ENCODE measurements at places on chromosomes 1 and 21. TPM values are rescaled to one million over a fixed set of nuclear protein-coding genes. Genes with fewer than 3 reads are reported as not detected.

- no peak overlapping the region for H3K27ac ChIP-seq
- DNase-seq: peak; percentile 65
- peaks cover 3% of the 10 kb centered on the region for H3K36me3 ChIP-seq
- no peaks in the 10 kb centered on the region for H3K27me3 ChIP-seq
- no peak overlapping the region for H3K4me3 ChIP-seq
- no peaks in the 10 kb centered on the region for H3K4me1 ChIP-seq
Measured at GRCh38 chr1:8987881-8988617, 38.2 kb downstream of the SLC2A7 start.

The PAPPA2 gene
- 0.05 TPM for total RNA-seq

DNA sequence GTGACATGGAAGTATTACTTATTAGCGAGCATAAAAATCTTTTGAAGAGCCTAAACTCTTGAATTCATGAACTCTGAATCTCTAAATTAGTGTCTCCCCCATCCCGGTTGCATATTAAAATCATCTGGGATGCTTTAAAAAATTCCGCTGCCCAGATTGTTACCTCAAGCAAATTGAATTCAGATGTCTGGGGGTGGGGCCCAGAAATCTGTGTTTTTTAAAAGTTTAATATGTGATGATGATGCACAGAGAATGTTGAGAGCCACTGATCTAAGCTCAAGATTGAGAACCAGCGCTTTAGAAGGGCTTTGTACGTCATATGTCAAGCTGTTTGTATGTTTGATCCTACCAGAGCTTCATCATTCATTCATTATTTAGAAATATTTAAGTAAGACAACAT, 446.8 kb downstream of the NUF2 start:
- H3K36me3 ChIP-seq: no peaks in the 10 kb centered on the region
- no peak overlapping the region for H3K27ac ChIP-seq
- H3K4me1 ChIP-seq: no peaks in the 10 kb centered on the region

The TPM3 gene
- 564 TPM for total RNA-seq

DNA sequence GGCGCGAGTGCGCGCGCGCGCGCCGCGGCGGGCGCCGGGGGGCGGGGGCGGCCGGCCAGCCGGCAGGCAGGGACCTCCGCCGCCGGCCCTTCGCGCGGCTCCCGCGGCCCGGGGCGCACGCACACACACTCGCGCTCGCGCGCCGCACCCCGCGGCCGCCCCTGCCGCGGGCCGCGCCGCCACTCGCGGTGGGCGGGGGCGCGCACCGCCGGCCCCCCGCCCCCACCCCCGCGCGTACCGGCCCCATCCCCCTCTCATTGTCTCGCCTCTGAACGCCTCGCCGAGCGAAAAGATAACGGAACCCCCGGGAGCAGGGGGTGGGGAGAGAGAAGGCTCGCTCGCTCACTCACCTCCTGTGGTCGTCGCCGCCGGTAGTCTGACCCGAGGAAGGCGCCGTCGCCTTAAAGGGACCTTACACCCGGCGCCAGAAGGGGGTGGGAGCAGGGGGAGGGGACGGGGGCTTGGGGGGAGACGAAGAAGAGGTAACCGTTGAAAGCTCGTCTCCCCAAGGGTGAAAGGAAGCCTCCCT, 428 bp downstream of the POGZ start:
- H3K36me3 ChIP-seq: peaks cover 29% of the 10 kb centered on the region
- no peaks in the 10 kb centered on the region for H3K4me1 ChIP-seq
- peak overlapping the region; percentile 78 for H3K4me3 ChIP-seq
- peak; percentile 83 for DNase-seq

GRCh38 chr21:45980271-45980670, 1.3 kb upstream of the COL6A1 start:
- peaks cover 5% of the 10 kb centered on the region for H3K36me3 ChIP-seq
- H3K27ac ChIP-seq: no peak overlapping the region
- no peaks in the 10 kb centered on the region for H3K27me3 ChIP-seq
- DNase-seq: no peak

- H3K4me3 ChIP-seq: no peak overlapping the region
- no peak for DNase-seq
- H3K27ac ChIP-seq: no peak overlapping the region
- no peaks in the 10 kb centered on the region for H3K36me3 ChIP-seq
Measured at GRCh38 chr1:54275349-54275748, 75.4 kb downstream of the MRPL37 start.

The MAP1LC3C gene
- total RNA-seq: not detected

- H3K4me1 ChIP-seq: peaks cover 36% of the 10 kb centered on the region
- peak overlapping the region; percentile 10 for H3K27ac ChIP-seq
- DNase-seq: peak; percentile 39
- no peaks in the 10 kb centered on the region for H3K36me3 ChIP-seq
- H3K4me3 ChIP-seq: no peak overlapping the region
Measured at GRCh38 chr1:197285526-197286205, 17.6 kb downstream of the CRB1 start.

DNA sequence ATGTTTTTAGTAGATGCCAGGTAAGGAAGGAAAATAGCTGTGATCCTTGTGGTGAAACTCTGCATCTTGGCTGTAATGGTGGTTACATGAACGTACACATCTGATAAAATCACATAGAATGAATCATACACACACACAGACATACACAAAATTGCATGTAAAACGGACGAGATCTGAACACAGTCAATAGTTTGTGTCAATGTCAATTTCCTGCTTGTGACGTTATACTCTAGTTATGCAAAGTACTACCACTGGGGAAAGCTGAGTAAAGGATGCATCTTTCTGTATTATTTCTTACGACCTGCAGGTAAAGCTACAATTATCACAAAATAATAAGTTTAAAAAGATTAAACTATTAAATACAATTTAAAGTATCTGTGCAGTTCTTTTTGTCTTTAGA, 493.7 kb upstream of the ZP4 start:
- H3K4me3 ChIP-seq: no peak overlapping the region
- no peaks in the 10 kb centered on the region for H3K4me1 ChIP-seq
- peak overlapping the region; percentile 61 for H3K27ac ChIP-seq
- no peaks in the 10 kb centered on the region for H3K27me3 ChIP-seq
- no peak for DNase-seq
- H3K36me3 ChIP-seq: no peaks in the 10 kb centered on the region

DNA sequence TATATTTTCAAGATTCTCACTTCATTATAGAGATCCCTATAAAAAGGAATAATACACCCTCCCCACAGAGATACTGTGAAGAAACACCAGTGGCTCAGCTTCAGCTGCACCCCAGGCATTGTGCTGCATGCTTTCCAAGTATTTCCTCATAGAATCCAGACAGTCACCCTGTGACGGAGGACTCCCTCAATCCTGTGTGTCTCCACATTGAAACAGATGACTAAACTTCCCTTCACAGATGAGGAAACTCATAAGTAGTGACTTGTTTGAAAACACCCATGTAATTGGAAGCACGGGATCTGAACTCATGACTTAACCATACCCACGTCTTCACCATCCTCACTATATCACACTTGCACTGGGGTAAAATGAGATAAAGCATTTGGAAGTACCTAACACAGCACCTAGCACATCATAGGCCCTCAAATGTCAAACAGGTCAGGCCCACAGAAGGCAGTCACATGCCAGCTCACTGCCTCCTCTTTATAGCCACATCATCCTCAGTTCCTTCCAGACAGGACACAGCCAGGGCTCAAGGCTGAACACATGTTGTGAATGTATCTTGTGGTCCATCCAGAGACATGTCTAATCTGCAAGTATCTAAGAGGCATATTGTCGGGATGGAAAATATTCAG, 55.2 kb downstream of the GPR161 start:
- no peaks in the 10 kb centered on the region for H3K4me1 ChIP-seq
- H3K4me3 ChIP-seq: no peak overlapping the region
- no peak overlapping the region for H3K27ac ChIP-seq

DNA sequence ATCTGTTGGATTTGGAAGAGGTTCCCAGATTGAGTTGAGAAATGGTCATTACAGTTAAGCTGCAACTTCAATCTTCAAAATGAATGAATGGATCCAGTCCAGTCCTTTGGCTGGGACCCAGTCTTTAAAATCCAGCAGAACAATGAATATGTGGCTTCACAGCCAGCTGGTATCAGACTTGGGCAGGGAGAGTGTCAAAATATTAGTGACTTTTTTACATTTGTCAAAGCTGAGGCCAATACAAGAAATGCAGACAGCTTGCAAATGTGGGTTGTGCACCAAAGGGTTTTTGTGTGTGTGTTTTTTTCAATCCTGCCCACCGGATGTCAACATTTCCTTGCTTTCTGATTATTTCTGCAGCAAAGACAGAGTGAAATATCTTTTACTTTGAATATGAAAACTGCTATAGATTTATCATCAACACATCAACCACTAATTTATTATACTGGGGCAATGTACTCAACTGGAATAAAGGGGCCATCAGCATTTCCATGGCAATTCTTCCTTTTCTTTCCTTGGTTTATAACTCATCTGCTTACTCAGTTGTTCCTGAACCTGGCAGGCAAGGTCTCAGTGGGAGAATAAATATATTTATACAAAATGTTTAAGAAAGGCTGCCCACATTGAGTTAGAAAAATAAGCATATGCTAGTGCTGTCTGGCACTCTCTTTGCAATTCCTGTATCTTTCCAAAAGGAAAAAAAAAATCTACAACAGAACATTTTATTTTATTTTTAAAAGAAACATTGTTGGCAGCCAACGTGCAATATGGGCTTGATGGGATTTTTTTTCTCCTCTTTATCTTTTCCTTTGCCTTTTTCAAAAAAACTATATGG, 491.6 kb upstream of the C1orf87 start:
- peaks cover 6% of the 10 kb centered on the region for H3K36me3 ChIP-seq
- peaks cover 29% of the 10 kb centered on the region for H3K4me1 ChIP-seq
- DNase-seq: no peak
- no peak overlapping the region for H3K27ac ChIP-seq
- H3K27me3 ChIP-seq: no peaks in the 10 kb centered on the region

The MYOG gene
- total RNA-seq: not detected

The FLG gene
- total RNA-seq: not detected

The B3GALT2 gene
- total RNA-seq: not detected

DNA sequence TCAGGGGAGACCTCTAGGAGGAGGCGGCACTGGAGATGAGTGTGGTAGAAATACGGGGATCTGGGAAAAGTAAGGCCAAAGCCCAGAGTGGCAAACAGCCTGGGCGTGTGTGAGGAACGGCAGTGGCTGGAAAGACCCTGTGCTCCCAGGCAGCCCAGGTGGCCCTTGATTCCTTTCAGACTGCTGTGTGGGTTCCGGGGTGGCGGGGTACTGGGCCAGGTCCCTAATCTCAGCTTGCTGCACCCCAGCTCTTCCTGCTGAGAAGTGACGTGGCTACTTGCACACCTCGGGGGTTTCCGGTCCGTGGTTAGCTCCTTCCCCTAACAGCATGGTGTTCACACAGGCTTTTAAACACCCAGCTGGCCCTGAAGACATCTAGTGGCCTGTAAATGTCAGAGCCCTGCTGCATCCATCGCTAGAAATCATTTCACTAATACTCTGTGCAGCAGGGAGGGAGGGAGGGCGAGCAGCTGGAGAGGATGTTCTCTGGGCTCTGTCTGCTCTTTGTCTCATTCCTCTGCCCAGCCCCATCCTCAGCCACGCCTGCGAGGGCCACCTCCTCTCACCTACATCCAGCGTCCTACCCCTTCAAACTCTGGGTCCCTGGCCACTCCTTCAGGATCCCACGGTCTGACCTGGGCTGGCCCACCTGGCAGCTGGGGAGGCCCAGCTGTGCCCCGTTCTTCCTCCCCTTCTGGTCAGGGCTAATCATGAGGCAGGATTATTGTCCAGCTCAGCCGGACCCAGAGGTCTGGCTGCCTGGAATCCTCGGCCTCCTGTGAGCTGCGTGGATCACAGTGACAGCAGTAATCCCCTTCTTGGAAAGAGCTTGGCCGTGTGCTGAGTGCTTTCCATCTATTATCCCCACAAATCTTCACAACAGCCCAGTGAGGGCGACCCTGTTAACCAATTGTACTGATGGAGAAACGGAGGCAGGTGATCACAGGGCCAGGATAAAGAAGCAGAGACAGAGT, 7.2 kb downstream of the ZDHHC18 start:
- H3K4me1 ChIP-seq: peaks cover 19% of the 10 kb centered on the region
- no peak overlapping the region for H3K4me3 ChIP-seq
- H3K36me3 ChIP-seq: peaks cover 14% of the 10 kb centered on the region
- DNase-seq: no peak

GRCh38 chr1:9473032-9473807, 66.0 kb upstream of the SLC25A33 start:
- peaks cover 52% of the 10 kb centered on the region for H3K27me3 ChIP-seq
- no peak overlapping the region for H3K4me3 ChIP-seq
- H3K27ac ChIP-seq: no peak overlapping the region
- DNase-seq: peak; percentile 10

DNA sequence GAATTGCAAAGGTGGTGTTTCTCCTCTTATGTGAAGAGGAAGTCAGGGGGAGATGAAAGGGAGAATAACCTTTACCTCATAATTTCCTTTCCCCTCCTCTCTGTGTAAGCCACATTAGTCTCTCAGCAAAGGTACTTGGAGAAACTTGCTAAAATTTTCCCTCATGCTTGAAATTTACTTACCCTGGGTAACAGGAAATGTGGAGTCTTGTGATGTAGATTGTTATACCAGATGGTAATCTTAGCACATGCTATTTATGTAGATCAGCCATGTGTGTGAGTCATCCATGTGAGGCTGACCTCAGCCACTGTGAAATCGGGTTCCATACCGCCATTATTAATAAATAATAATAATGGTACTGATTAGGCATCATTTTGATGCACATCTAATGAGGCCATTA, 128.4 kb downstream of the TGFB2 start:
- peaks cover 35% of the 10 kb centered on the region for H3K4me1 ChIP-seq
- DNase-seq: no peak
- H3K36me3 ChIP-seq: no peaks in the 10 kb centered on the region
- no peaks in the 10 kb centered on the region for H3K27me3 ChIP-seq
- no peak overlapping the region for H3K4me3 ChIP-seq

The TLR5 gene
- total RNA-seq: 17.3 TPM

The B3GALNT2 gene
- 35.3 TPM for total RNA-seq

The SPRR2A gene
- not detected for total RNA-seq

GRCh38 chr1:106677181-106677580, 379.3 kb upstream of the PRMT6 start:
- no peaks in the 10 kb centered on the region for H3K27me3 ChIP-seq
- no peak overlapping the region for H3K27ac ChIP-seq
- no peak for DNase-seq
- no peaks in the 10 kb centered on the region for H3K4me1 ChIP-seq

- no peak overlapping the region for H3K27ac ChIP-seq
- no peaks in the 10 kb centered on the region for H3K36me3 ChIP-seq
- no peaks in the 10 kb centered on the region for H3K4me1 ChIP-seq
- no peak overlapping the region for H3K4me3 ChIP-seq
- DNase-seq: no peak
Measured at GRCh38 chr1:33295023-33295422, 25.9 kb downstream of the A3GALT2 start.

GRCh38 chr1:46098027-46098712, 34.3 kb downstream of the PIK3R3 start:
- no peaks in the 10 kb centered on the region for H3K4me1 ChIP-seq
- no peak for DNase-seq
- peaks cover 9% of the 10 kb centered on the region for H3K36me3 ChIP-seq
- H3K4me3 ChIP-seq: no peak overlapping the region
- no peak overlapping the region for H3K27ac ChIP-seq

GRCh38 chr1:235735621-235736020, 86.0 kb upstream of the GNG4 start:
- no peak overlapping the region for H3K4me3 ChIP-seq
- no peak overlapping the region for H3K27ac ChIP-seq
- DNase-seq: no peak
- H3K27me3 ChIP-seq: no peaks in the 10 kb centered on the region
- H3K4me1 ChIP-seq: no peaks in the 10 kb centered on the region
- H3K36me3 ChIP-seq: no peaks in the 10 kb centered on the region

GRCh38 chr21:28018741-28019669, 973.7 kb downstream of the LTN1 start:
- peak overlapping the region; percentile 30 for H3K4me3 ChIP-seq
- peak; percentile 64 for DNase-seq
- H3K36me3 ChIP-seq: no peaks in the 10 kb centered on the region
- no peaks in the 10 kb centered on the region for H3K27me3 ChIP-seq
- H3K4me1 ChIP-seq: no peaks in the 10 kb centered on the region
- peak overlapping the region; percentile 36 for H3K27ac ChIP-seq

Data from Calu3 (cell line).